ENCODE measurements at places on chromosomes 5 and 9.

DNA sequence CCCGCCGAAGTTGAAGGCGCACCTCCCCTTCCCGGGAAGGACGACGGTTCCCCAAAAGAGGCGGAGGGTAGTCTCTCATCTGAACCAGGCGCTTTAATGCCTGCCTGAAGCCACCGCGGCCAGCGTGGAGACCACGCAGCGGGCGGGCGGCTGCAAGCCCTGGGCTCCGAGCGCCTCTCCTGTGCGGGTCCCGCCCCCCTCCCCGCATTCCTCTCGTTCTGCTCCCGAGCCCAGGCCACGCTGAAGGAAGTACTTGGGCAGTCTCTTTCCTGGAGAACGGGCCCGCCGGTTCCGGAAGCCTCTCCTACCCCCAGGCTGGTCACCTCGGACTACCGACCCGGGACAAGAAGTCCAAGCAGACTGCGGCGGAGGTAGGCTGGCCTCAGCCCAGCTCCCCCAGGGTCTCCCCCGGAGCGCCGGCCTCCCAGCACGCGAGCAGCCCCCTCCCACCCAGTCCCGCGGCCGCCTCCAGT, 571 bp downstream of the PPIC start:
- DNase-seq: no peak

GRCh38 chr5:28770307-28770706, 1731.9 kb upstream of the CDH9 start:
- no peak for DNase-seq

DNA sequence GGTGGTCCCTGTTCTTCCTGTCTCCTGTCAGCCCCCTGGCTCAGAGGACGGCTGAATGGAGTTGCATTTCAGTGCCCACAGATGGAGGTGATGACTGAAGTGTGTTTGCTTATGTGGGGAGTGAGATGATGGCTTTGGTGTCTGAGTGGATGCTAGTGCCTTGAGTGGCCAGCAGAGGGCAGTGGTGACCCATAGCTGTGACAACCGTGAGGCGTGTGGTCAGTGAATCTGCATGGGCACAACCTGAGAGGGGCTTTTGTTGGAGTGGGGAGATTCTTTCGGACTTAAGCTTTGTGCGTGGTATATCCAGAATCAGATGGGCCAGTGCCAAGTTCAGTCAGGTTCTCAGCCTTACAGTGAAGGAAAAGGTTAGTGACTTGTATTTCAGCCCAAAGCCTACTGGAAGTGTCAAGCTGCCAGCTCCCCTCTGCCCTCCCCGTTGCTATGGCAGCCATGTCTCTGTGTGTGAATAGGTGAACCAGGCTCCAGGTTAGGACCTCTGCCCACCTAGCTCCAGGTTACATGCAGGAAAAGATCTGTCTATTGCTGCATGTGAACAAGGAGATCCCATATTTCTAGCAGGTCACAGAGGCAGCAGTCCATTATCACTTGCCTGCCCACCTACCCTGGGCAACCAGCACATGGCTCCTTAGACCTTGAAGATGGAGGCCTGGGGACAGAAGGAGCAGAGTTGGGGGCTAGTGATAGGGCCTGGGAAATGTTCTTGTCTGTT, 14.7 kb upstream of the CXXC5 start:
- peak; percentile 43 for DNase-seq

- no peak for DNase-seq
These were observed 51.3 kb downstream of the GADD45G start for GRCh38 chr9:89655990-89656657.

DNA sequence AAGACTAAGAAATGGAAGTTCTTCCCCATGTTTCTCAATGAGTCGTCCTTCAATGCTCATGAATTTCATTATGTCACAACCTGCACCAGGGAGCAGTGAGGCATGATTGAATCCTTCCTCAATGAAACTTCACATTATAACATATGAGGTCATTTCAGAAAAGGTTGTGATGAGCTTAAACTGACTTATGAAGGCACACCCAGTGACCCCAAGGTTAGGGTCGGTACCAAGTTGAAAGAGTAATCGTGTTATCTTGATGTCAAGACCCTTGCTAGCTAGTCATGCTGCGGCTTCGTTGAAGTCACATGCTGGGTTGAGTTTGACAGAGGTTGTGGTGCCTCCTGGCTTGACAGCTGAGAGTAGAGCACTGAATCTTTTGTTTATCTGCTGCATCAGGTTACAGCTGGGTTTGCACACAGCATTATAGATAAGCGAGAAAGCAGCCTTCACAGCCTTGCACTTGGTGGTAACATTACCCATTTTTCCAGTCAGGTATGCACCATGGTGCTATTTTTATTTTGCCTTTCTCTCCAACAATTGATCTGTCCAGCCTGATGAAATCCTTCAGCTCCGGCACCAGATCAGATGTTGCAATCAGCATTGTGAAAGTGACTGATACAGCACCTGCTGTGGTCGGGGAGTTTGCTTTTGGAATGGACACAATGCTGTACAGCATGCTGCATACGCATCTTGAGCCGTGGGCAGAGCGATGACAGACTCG, 133.2 kb downstream of the ERCC6L2 start:
- DNase-seq: no peak

DNA sequence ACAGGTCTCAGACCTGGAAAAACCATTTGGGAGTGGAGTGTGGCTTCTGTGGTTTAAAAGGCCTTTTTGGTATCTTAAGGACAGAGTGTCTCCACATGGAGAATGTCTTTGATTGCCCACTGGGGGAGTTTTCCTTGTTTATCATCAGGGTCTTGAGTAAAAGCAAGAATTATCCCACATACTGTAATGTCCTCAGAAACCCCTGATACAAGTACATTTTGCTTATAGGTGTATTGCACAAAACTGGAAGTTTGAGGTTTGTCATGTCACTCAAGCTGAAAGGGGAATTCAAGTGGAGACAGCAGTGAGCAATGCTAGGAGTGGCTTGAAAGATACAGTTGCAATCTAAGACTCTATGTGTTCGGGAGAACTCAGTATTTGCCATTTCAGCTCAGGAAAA, 62.7 kb upstream of the GRAMD2B start:
- DNase-seq: no peak

GRCh38 chr5:174145821-174146220, 100.3 kb downstream of the NSG2 start:
- no peak for DNase-seq

GRCh38 chr5:125510651-125511050, 764.2 kb upstream of the ZNF608 start:
- DNase-seq: no peak

DNA sequence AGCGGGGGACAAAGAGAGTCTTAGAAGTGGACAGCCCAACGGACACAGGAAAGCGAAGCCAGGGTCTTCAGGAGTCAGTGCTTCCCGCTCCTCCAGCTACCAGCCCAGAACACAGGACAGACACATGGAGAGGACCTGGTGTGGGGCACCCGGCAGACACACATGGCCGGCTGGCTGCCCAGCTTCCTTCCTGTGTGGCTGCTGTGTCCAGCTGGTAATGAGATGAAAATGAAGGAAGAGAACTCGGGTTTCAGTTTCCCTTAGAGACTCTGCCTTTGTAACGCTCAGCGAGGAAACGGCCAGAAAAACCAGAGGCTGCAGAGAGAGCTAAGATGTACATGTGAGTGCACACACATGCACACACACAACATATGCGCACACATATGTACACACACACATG, 87.5 kb downstream of the SECISBP2 start:
- no peak for DNase-seq
